ENCODE measurements at places on chromosomes 5 and 9.
A peak's percentile ranks its signal among the peaks of the same experiment; 100 is the strongest.

- DNase-seq: no peak
Measured at GRCh38 chr9:26261503-26262330, 583.5 kb upstream of the TUSC1 start.

DNA sequence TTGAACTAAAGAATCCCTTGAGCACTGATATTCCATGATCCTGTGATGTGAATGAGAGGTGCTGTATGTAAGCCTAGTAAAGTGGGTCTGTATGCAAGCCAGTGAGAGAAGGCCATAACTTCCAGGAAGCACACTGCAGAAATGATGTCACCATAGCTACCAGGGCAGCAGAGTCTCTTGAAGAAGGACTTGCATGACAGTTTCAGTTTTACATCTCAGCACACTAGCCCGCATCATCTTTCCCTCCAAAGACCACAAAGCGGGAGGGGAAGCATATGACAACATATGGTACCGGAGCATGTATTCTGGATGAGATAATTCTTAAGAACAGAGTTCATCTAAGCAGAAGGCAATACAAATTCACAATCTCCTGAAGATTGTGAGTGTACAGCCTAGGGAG is 37.6 kb upstream of the MAST4 start:
- no peak for DNase-seq

- DNase-seq: no peak
Measured at GRCh38 chr5:132669455-132669820, 4.4 kb upstream of the IL4 start.

GRCh38 chr9:70832492-70832891 is 288.9 kb downstream of the TRPM3 start:
- no peak for DNase-seq

DNA sequence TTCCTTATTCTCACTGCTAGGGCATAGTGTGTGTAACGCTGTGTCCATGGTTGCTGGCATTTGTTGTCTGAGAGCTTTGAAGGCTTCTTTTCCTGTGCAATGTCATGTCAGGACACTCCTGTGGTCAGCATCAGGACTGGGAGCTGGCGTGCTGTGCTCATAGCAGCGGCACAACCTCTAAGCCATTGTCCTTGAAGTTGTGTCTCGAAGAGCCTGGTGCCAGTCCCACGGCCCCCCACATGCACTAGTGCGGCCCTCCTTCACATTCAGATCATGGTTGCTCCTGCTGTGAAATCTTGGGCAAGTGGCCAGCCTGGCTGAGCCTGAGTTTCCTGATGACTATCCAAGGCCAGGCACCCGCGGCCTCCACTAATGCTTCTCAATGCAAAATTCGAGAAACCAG is 32.4 kb downstream of the PDZD2 start:
- no peak for DNase-seq

DNA sequence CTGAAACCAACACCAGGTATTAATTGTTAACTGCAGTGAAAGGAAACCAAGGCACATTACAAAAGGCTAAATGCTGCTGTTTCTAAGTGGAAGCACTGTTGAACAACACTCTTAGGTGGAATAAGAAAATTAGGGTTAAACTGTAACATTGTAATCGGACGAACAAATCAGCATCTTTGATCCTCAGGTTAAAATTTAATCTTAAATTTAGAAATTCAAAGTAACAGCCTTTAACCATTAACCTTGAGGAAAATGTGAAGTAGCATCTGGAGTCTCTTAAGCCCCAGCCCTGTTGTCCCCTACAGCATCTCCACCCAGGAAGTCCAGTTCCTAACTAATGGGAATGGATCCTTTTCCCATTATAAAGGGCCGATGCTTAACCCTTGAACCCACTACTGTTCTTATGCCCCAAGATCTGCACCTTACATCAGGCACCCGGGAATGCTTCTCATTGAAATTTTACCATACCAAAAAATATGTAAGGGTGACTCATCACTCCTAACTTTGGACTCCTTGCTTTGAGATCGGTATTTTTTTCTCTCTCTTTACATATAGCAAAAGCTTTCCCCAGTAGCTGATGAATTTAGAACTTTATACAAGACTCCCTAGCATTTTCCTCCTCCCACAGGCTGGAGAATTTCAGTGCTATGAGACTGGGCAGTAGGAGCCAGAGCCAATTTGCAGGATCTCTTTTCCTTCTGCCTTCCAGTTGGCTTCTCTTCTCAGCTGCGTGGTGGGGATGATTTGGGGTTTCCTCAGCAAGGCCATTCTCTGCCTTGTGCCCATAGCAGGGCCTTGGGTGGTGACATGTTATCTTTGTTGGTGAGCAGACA is 32.0 kb upstream of the ITGA2 start:
- no peak for DNase-seq

GRCh38 chr5:108788142-108788541 is 40.4 kb downstream of the FER start:
- peak; percentile 70 for DNase-seq

DNA sequence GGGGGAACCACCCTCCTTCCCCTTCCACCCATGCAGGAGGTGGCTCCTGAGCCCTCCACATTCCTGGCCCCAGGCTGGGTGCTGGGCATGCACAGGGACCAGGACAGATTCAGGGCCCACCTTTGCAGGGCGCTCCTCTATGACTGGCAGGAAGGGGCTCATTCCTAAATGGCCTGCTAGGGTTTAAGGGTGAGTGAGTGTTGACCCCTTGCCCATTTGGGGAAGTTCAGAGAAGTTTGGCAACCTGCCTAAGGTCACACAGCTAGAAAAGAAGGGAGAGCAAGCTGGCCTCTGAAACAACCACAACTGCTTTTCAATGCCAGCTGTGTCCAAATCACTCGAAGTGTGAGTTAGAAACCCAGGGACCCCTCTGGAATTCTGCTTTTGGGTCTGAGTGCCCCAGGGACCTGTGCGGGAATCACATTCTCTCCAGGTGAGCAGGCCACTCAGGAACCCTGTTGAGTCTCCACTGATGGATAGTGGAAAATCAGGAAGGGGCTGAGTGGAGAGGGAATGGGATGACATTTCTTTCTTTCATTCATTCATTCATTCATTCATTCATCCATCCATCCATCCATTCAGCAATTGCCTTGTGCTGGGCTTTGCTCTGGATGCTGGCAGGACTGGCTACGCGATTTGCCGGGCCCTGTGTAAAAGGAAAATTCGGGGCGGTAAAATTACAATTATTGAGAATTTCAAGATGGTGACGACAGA is 191.9 kb downstream of the C9orf50 start:
- DNase-seq: no peak

GRCh38 chr5:65356274-65356673 is 125.4 kb downstream of the ADAMTS6 start:
- no peak for DNase-seq

DNA sequence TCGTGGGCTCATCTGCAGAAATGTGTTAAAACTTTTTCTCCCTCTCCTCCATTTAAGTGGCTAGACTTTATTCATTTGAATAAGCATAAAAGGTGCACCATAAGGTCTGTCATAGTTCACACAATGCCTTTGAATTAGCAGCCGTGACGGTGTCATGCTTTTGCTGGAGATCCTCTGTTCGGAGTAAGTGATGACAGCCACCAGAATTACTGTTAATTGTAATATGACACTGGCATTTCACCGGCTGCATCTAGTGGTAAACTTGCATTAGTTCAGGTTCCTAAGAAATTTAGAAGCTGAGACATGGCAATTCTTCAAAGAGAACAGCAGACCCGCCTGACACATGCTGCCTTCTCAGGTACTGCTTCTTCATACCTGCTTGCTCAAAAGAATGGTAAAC is 241.7 kb downstream of the EBF1 start:
- DNase-seq: no peak

GRCh38 chr9:124632077-124632621 is 125.0 kb upstream of the NR5A1 start:
- DNase-seq: no peak

DNA sequence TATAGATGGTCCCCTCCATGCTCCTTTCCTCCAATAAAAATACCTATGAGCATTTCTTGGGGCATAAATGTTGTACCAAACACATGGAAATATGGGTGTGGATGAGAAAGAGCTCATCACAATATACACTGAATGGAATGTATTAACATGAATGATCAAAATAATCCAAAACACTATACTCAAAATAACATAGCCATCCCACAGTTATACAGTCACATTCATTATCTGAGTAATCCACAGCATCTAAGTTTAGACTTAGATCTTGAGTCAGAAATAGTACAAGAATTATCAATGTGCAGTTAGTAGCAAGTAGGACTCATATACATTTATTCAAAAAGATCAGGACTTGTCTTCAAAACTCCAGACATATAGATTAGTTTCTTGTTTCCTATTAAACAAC is 175.2 kb upstream of the NREP start:
- no peak for DNase-seq

- no peak for DNase-seq
Measured at GRCh38 chr9:92499701-92500100, 17.4 kb upstream of the ASPN start.
